ENCODE measurements at places on chromosomes 1 and 21.
A peak's percentile ranks its signal among the peaks of the same experiment; 100 is the strongest.

DNA sequence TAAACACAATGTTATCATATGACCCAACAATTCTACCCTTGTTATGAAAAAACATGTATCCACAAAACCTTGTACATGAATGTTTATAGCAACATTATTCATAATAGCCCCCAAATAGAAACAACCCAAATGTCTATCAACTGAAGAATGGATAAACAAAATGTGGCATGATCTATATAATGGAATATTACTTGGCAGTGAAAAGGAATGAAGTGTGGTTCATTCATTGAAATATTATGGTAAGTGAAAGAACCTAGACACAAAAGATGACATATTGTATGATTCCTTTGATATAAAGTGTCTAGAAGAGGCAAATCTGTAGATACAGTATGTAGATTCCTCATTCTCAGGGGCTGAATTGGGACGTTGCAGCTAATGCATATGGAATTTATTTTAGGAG is 151.2 kb downstream of the KIF26B start:
- DNase-seq = no peak

DNA sequence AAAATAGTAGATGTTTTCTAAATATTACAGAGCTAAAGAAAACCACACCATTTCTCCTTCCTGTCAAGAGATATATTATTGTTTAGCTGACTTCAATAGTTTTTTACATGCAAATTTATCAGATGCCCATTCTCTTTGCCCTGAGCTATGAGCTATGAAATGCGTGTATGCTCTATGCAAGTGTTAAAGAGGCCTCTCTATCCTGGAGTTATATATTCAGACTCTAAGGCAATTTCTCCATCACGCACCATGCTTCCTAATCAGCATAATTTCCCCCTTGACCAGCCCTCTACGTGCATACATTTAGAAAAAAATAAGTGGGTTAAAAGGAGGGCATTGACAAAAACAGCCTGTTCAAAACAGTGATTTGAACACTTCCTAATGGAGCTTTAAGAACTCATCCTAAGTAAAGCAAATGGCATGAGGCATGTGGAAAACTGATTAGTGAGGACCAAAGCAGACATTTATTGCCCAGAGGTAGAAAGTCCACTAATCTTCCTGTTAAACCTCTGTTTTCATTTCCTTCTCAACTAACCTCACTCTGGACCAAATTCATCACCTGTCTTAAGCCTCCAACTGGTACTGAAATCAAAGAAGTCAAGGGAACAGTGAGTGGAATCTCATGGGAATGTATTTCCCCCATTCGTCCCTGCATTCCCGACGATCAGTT is 565.8 kb upstream of the PKN2 start:
- DNase-seq = no peak

GRCh38 chr21:42476388-42477331 is 19.4 kb downstream of the RSPH1 start:
- no peak for DNase-seq

GRCh38 chr1:206579747-206580437 is 32.4 kb downstream of the EIF2D start:
- DNase-seq = peak; percentile 78
